RCC 7860 (cell line): ENCODE measurements at places on chromosomes 2 and 18.

GRCh38 chr2:85413592-85414420 lies 3.6 kb upstream of the CAPG start:
- peak; percentile 26 for DNase-seq

DNA sequence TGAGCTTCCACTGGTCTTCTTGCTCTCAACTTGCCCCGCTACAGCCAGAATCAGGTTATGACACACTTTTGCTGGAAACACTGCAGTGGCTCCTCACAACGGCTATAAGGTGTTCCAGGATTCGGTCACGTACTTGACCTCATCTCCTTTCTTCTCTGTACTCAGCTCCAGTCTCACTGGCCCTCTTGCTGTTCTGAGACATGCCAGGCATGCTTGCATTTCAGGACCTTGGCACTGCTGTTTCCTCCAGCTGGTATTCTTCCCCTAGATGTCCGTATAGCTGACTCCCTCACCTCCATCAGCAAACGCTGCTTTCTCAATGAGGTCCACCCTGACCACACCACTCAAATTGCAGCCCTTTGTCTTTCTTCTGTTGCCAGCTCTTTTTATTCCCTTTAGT lies 31.9 kb upstream of the C1GALT1C1L start:
- no peak for DNase-seq

- no peak for DNase-seq
These were observed 419.3 kb upstream of the VWC2L start for GRCh38 chr2:213991453-213992108.

- DNase-seq = no peak
These were observed 252.9 kb downstream of the ATAD2B start for GRCh38 chr2:23673830-23674679.

- no peak for DNase-seq
These were observed 83.2 kb downstream of the COMMD1 start for GRCh38 chr2:61988462-61989366.

DNA sequence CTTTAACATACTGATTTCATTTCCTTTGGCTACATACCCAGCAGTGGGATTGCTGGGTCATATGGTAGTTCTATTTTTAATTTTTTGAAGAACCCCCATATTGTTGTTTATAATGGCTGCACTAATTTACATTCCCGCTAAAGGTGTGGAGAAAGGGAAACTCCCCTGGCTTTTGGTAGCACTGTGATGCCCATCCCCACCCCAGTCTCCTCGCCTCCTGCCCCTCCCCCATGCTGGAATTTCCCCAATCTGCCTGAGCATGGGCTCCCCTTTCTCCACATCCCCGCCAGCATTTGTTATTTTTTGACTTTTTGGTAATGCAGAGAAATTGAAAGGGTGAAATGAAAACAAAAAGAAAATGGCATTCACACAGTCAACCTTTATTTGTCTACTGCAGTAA lies 30.0 kb upstream of the SULT1C4 start:
- DNase-seq = no peak

GRCh38 chr2:46875226-46875899 lies 40.2 kb downstream of the MCFD2 start:
- no peak for DNase-seq

GRCh38 chr2:98908931-98909316 lies 27.1 kb downstream of the CRACDL start:
- no peak for DNase-seq
